ENCODE measurements at places on chromosomes 2 and 18. TPM values are rescaled to one million over a fixed set of nuclear protein-coding genes. Genes with fewer than 3 reads are reported as not detected.

FABP1 gene
- 0.36 TPM for total RNA-seq

DNA sequence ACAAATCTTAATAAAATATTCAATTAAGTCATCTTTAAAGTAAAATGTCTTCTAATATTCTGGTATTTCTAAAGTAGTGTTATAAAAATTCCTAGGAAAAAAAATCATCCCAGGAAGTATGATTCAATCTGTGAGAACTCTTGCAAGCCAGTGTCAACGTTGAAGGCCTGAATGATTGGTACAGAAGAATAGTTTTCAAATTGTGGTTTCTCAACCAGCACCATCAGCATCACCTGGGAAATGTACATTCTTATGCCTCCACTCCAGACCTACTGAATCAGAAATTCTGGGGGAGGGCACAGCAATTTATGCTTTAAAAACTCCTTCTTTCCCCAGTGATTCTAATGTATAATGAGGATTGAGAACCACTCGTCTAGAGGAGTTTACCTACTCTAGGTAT, 62.3 kb upstream of the C2orf15 start:
- peaks cover 6% of the 10 kb centered on the region for H3K27me3 ChIP-seq
- DNase-seq: no peak
- no peaks in the 10 kb centered on the region for H3K4me1 ChIP-seq
- H3K36me3 ChIP-seq: no peaks in the 10 kb centered on the region
- no peak overlapping the region for H3K27ac ChIP-seq

GRCh38 chr2:25373269-25373981, 31.7 kb upstream of the DNMT3A start:
- DNase-seq: no peak
- H3K27ac ChIP-seq: no peak overlapping the region
- H3K4me1 ChIP-seq: no peaks in the 10 kb centered on the region
- H3K27me3 ChIP-seq: no peaks in the 10 kb centered on the region

GRCh38 chr2:111221701-111222100, 101.0 kb downstream of the BCL2L11 start:
- no peaks in the 10 kb centered on the region for H3K27me3 ChIP-seq
- H3K36me3 ChIP-seq: no peaks in the 10 kb centered on the region
- H3K27ac ChIP-seq: no peak overlapping the region
- no peak overlapping the region for H3K4me3 ChIP-seq

DNA sequence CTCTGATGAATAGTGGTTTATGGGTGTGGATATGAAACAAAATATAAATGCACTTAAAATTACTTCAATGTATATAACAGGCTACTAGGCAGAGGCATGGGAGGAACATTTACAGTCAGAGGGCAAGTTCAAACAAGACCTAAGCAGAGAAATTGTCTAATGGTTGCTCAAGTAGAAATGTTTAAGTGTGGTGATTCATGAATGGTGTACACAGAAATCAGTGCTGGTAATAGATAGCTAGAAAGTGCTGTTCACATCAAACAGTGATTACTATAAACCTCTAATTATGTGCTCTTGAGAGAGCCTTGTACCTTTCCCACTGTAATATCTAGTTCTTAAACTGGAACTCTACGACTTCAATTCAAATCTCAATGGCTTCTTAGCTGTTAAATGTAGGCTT, 485.1 kb downstream of the NRXN1 start:
- H3K4me3 ChIP-seq: no peak overlapping the region
- DNase-seq: no peak
- no peaks in the 10 kb centered on the region for H3K36me3 ChIP-seq
- H3K4me1 ChIP-seq: no peaks in the 10 kb centered on the region

KRTCAP3 gene
- total RNA-seq: 1.9 TPM
